Activated naive CD8-positive, alpha-beta T cell treated with anti-CD3 and anti-CD28 coated beads for 36 hours (primary cell): ENCODE measurements at places on chromosomes 5 and 9. TPM values are rescaled to one million over a fixed set of nuclear protein-coding genes. Genes with fewer than 3 reads are reported as not detected.
A peak's percentile ranks its signal among the peaks of the same experiment; 100 is the strongest.

- no peak for DNase-seq
Measured at GRCh38 chr5:56900858-56901578, 8.4 kb upstream of the SETD9 start.

The SLC45A2 gene
- not detected for total RNA-seq

The EGR1 gene
- 48.0 TPM for total RNA-seq

GRCh38 chr5:12636209-12636608 lies 732.0 kb upstream of the CTNND2 start:
- DNase-seq = no peak

DNA sequence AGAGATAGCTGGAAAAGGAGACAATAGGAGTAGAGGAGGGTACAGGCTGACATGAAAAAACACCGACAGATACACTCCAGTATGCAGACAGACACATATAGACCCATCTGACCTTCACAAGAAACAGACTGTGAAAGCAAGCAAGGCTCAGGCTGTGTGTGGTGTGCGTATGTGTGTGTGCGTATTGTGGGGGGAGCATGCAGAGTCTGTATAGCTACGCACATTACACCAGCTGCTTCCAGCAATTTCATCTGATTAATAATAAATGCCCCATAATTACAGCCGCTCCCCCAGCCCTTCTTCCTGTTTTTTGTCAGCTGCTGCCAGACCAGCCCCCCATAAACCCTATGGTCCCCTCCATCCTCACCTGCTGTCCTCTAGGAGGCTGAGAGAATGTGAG lies 6.7 kb downstream of the CNTFR start:
- DNase-seq = no peak

The PCDHGA5 gene
- not detected for total RNA-seq

- no peak for DNase-seq
Measured at GRCh38 chr9:99731950-99732349, 89.7 kb upstream of the NR4A3 start.

DNA sequence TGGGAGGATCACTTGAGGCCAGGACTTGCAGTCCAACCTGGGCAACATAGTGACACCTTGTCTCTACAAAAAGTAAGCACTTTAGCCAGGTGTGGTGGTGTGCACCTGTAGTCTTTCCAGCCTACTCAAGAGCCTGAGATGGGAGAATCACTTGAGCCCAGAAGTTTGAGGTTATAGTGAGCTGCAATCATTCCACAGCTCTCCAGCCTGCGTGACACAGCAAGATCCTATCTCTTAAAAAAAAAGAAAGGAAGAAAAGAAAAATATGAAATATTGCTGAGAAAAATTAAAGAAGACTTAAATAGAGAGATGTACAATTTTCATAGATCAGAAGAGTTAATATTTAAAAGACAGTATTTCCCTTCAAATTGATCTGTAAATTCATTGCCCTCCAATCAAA lies 76.4 kb downstream of the SMIM15 start:
- no peak for DNase-seq

The TTC16 gene
- 1.3 TPM for total RNA-seq

The SOWAHA gene
- not detected for total RNA-seq

The FAM221B gene
- not detected for total RNA-seq

- no peak for DNase-seq
Measured at GRCh38 chr5:55600497-55601203, 65.9 kb upstream of the PLPP1 start.

The LCN15 gene
- not detected for total RNA-seq

GRCh38 chr5:43973318-43973717 lies 370.3 kb downstream of the NNT start:
- DNase-seq = no peak

GRCh38 chr9:136110082-136111061 lies 8.3 kb downstream of the TMEM250 start:
- DNase-seq = peak; percentile 53

The PIP5K1B gene
- total RNA-seq = 1.9 TPM

DNA sequence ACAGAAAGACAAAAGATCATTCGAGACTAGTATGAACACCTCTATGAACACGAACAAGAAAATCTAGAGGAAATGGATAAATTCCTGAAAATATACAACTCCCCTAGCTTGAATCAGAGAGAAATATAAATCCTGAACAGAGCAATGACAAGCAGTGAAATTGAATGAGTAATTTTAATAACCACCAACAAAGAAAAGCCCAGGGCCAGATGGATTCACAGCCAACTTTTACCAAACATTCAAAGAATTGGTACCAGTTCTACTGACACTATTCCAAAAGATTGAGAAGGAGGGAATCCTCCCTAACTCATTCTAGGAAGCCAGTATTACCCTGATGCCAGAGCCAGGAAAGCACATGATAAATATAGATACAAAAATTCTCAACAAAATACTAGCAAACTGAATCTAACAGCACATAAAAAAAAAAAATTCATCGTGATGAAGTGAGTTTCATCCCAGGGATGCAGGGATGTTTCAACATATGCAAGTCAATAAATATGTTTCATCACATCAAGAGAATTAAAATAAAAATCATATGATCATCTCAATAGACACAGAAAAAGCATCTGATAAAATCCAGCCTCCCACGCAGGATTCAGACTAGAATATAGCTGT lies 25.2 kb upstream of the PTGER4 start:
- no peak for DNase-seq

- no peak for DNase-seq
Measured at GRCh38 chr9:33297432-33297831, 7.1 kb downstream of the NFX1 start.
